ENCODE measurements at places on chromosomes 2 and 18.

DNA sequence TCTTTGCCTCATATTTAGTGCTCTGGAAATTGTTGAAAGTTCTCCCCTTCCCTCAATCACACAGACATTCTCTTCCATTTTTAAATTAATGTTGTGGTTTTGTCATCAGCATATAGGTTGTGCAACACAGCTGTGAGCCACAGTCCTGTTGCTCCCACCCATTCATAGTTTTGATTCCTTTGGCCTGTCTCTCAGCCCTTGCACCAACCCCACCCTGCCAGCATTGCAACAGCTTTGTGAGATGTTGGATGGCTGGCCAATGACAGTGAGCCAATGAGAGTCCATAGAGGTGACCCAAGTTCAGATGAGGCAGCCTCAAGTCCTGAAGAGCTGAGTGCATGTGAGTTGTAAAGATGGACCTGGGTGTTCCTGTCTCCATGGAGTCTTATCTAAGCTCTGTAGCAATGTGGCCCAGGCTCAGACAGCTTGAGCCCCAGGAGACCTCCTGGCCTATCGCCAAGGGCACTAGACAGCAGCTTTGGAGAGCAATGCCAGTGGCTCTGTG, 775.5 kb downstream of the RNF144A start:
- no peak for DNase-seq

DNA sequence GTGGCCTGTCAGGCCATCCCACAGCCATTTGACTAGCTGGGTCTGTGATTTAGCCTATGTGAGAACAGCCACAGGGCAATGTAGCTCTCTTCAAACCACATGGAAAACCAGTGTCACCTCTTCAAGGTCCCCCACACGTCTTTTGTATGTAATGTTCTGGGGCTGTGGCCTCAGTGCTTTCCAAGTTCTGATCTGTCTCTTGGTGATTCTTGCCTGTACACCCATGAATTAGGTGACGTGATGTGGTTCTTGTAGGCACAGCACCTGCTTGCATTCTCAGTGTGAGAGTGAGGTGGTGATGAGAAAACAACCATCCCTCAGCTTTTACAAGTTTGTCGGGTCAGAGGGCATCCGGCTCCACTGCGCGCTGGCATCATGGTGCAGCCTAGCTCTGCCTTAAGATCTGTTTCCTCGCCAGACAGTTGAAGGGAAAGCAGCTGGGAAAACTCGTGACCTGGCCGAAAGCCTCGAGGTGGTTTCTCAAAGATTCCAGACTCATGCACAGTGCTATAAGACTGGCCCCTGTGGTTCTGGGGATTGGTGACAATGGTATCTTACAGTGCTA, 125.8 kb downstream of the TANC1 start:
- no peak for DNase-seq

DNA sequence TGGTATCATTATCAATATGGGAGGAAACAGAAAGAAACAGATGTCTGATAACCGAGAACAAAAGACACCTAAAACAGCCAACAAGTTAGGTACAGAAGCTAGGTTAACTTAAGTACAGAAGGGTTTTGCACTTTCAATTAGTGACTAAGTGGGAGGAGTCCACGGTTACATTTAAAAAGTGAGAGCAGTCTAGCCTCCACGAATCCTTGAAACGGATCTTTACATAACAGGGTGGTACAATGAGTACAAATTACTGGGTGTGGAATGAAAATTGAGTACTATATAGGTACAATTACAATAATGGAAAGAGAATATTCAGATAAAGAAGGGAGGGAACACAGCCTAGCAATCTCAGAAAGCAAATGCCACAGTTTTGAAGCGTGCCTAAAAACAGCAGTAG, 76.6 kb downstream of the TLK1 start:
- no peak for DNase-seq

- no peak for DNase-seq
Measured at GRCh38 chr2:8196316-8196715, 485.5 kb upstream of the ID2 start.

GRCh38 chr2:128734521-128735295, 416.0 kb upstream of the HS6ST1 start:
- no peak for DNase-seq

DNA sequence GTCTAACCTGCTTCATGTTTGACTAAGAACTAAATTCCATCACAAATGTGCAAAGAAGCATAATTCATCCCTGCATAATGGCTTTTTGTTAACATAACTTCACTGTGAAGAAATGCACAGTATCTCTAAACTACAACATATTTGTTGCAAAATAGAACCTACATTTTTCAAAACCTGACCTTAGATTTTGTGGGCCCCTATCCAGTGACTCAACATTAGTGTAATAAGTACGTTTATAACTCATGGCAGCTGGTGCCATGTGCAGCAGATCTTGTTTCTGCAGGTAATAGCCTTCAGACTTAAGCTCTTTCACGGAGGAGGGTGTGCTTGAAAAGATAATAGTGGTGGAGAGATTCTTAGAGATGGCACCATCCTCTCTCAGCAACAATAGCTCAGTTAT, 28.6 kb upstream of the VWC2L start:
- DNase-seq, result no peak

DNA sequence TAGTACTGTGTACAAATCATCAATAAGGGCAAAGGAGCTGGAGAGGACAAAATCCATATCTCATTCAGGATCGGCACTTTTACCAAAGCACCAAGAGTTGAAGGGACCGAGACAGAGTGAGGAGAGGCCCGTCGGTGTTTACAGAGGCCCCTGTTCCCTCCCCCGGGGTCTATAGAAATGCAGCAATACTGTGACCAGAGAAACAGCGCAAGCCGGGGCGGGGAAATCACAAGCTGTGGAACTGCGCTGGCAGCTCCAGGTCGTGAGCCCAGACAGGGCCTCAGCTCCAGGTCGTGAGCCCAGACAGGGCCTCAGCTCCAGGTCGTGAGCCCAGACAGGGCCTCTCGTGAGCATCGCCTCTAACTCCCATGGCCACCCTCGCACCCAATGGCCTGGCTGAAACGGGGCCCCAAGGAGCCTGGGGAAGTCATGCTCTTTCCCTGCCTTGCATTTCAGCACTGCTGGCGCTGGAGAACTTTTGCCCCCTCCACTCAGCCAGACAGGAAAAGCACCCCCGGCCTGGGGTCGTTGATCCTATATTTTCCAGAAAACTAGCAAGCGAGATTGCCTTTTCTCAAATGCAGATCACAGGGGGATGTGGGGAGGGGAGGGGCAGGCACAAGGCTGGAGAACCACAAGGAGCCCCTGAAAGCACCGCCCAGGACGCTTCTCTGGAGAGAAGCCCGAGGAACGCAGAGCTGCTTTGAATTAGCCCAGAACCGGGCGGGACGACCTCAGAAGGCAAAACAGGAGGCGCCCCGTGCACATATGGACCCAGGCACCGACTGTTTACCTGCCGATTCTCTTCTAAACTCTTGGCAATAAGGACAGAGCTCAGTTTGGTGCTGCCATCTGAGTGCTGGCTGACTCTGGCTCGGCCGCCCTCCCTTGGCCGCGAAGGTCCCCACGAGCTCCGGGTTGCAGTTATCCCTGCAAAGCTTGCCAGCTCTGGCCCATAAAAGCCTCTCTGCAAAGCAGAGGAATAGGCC, 223.7 kb downstream of the ACKR3 start:
- DNase-seq, result no peak

GRCh38 chr2:10688921-10689807, 611 bp downstream of the NOL10 start:
- peak; percentile 12 for DNase-seq

- no peak for DNase-seq
Measured at GRCh38 chr2:156229724-156230362, 102.7 kb downstream of the NR4A2 start.

- DNase-seq, result no peak
Measured at GRCh38 chr2:230441227-230441897, 25.4 kb downstream of the SP100 start.

GRCh38 chr18:59566533-59566971, 130.7 kb downstream of the CCBE1 start:
- DNase-seq, result no peak

DNA sequence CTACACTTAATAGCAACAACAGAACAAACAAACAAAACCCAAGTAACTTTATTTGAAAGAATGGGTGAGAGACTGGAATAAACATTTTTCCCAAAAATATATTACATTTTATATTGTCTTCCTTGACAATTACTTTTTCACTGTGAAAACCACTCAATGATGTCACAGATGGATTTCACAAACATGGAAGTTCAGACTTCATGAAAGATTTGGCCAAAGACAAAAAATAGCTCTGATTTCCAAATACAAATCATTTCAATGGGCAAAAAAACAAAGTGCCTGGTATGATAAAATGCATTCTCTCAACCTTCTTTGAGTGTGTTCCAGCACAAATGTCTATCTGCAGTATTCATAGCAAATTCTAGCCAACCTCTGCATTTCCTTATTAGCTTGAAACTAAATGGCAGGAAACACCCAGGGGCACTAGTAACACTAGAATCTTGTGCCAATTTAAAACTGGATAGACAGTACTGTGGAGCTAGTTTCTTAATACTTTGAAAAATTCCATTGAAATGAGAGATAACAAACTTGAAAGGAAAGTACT, 28.5 kb upstream of the NAPG start:
- no peak for DNase-seq

- DNase-seq, result no peak
Measured at GRCh38 chr18:47758000-47758399, 172.5 kb downstream of the SMAD2 start.

GRCh38 chr18:63823516-63824219, 48.5 kb downstream of the SERPINB7 start:
- DNase-seq, result no peak

GRCh38 chr2:70868970-70869369, 33.4 kb upstream of the CD207 start:
- no peak for DNase-seq

DNA sequence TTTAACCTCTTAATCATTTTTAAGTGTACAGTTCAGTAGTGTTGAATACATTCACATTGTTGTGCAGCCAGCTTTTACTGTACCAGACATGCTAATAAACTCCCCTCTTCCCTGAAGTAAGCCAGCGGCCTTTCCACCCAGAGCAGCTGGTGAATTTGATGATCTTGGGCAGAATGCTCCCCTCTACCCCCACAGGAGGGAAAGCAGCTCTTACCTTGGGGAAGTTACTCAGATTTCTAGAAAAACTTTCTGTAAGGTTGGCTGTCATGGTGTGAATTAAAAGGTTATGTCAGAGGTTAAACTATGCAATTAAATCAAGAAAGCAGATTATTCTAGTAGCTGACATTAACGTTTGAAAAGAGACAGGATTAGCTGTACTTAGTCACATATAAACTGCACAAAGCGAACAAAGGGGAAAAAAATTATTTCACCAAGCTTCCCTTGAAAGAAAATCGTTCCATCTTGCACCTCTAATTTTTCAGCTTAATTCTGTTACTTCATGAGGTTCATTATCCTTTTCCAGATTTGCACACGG, 398.5 kb upstream of the NRP2 start:
- DNase-seq, result no peak

- DNase-seq, result peak; percentile 27
Measured at GRCh38 chr18:9135912-9136314, 668 bp upstream of the ANKRD12 start.

- DNase-seq, result no peak
Measured at GRCh38 chr2:15770606-15771005, 169.7 kb upstream of the MYCN start.

DNA sequence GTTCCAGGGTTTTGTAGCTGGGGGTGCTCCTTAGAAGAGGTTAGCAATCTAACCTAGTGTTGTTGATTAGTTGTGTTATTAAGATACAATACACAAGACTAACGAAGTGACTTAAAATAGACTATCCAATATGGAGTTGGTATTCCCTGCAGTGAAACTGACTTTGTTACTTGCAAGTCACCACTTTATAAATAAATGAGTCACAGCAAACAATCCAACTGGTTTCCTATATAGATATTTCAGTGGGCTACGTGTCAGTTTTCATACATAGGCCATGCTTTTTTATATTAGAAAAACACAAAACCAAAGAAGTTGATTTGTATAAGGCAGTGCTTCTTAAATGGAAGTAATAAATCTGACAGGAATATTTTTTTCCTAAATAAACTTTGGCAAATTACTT, 274.0 kb downstream of the CAMKMT start:
- no peak for DNase-seq

DNA sequence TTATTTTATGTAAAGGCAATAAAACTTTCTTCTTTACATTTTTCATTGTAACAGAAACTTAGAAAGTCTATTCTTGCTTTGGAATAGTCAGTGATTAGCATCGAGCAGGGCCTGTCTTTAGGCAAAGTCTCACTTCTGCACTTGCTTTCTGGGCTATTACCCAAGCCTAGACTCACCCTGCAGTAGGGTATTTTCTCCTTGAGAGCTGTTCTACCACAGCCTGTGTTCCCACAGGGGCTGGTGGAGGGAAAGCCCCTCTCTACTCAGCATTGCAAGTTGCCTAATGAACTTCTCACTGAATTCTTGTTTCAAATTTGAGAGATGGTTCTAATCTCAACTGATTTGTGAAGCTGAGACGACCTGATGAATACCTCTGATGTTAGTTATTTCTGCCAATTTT, 111.7 kb upstream of the KLHL14 start:
- DNase-seq, result no peak

GRCh38 chr2:120606280-120606679, 129.4 kb upstream of the GLI2 start:
- no peak for DNase-seq

DNA sequence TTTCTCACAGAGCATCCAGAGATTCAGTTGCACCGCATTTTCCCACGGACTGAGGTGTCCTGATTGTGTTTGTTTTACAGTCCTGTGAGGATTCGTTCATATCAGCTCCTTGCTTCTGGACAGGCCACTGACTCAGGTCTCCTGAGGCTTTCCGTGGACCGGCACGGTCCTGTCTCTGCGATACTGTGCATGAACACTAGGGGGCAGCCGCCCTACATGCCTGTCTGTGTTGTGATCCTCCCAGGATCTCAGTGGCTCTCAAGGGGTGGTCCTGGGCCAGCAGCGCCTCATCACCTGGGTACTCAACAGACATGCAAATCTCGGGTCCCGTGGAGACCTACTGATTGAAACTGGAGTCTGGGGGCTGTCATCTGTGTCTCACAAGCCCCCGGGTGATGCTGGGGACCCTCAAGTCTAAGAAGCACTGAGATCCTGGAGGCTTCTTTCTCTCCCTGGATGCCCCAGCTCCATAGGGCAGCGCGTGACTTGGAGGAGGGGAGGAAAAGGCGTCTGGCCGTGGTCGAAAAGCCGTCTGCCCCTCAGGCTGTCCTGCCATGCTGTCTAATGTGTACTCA, 28.9 kb downstream of the IL1R2 start:
- peak; percentile 91 for DNase-seq

DNA sequence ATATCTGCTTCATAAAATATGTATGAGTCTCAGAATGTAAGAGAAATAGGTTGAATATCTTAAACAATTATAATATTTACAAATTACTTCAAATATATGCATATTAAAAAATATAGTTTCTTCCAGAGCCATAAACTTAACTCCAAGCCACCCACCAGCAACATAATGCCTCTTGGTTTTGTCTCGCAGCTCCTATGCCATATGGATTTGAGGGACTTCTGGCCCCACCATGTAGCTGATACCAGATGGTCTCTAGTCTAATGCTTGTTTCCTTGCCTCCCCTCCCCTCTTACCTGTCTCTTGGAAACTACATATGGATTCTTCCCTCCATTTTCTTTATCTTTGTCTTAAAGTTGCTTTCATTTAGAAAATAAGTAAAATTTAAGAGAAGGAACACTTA, 114.3 kb downstream of the GCA start:
- no peak for DNase-seq

- no peak for DNase-seq
Measured at GRCh38 chr18:13791181-13791580, 32.8 kb upstream of the MC5R start.

- DNase-seq, result no peak
Measured at GRCh38 chr2:140512106-140512505, 1618.7 kb downstream of the LRP1B start.

GRCh38 chr2:106584304-106584954, 97.3 kb downstream of the CD8B2 start:
- DNase-seq, result no peak

All from endothelial cell (in vitro differentiated cells).